ENCODE measurements at places on chromosomes 16 and 17.

- DNase-seq = peak; percentile 6
Measured at GRCh38 chr16:87931504-87931903, 4.8 kb downstream of the CA5A start.

GRCh38 chr17:77880711-77881450, 77.6 kb upstream of the TNRC6C start:
- no peak for DNase-seq

- no peak for DNase-seq
Measured at GRCh38 chr16:70758786-70759185, 42.2 kb downstream of the VAC14 start.

DNA sequence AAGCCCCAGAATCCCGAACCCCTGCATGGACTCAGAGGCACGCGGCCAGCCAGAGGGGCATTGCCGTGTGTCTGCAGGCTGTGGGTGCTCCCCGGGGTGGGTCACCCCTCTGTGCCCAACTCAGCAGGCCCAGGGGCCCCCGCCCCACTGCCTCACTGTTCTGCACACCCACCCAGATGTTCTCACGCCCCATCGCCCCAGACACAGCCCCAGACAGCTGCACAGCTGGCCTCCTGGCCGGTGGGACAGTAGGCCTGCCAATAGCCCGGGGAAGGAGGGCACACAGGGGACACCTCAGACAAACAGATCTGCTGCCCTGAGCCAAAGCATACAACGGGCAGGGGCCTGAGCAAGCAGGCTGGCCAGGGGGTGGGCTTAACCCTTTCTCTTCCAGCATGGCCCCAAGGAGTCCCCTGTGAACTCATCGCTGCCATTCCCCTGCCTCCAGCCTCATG, 27.6 kb upstream of the NXPH3 start:
- no peak for DNase-seq

Measured in fibroblast of skin of right biceps (primary cell).